Hypothalamus (tissue), 51 donors: ENCODE measurements at places on chromosomes 16 and 17.

DNA sequence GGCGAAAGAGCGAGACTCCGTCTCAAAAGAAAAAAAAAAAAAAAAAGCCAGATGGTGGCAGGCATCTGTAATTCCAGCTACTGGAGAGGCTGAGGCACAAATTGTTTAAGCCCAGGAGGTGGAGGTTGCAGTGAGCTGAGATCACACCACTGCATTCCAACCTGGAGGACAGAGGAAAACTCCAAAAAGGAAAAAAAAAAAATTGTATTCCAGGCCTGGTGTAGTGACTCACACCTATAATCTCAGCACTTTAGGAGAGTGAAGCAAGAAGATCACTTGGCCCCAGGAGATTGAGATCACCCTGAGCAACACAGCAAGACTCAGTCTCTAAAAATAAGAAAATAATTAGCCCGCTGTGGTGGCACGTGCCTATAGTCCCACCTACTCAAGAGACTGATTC, 20.1 kb downstream of the HBQ1 start:
- no peak for DNase-seq

DNA sequence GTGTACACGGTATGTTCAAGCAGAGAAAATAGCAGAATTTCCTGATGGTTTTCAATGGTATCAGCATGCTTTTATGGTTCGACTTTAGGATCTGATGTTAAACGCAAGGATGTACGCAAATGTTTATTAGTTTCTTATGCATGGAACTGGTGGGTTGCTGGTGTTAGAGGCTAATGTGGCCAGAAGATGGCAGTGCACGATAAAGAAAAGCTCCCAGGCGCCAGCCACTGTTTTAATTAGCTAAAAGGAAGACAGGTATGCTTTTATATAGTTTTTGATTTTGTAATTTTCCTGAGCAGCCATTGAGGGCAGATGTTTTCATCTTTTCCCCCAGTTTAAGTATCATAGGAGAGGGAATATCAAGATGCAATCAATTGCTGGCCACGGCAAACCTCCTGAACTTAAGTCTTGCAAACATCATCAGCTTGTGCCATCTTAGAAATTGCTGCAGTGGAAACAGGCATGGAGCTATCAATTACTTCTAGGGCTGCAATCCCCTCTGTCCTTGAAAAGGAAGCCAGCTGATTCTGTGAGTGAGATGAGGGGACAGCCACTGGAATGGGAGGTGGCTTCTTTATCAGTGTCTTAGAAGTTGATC, 648.5 kb upstream of the RBFOX1 start:
- DNase-seq = no peak

DNA sequence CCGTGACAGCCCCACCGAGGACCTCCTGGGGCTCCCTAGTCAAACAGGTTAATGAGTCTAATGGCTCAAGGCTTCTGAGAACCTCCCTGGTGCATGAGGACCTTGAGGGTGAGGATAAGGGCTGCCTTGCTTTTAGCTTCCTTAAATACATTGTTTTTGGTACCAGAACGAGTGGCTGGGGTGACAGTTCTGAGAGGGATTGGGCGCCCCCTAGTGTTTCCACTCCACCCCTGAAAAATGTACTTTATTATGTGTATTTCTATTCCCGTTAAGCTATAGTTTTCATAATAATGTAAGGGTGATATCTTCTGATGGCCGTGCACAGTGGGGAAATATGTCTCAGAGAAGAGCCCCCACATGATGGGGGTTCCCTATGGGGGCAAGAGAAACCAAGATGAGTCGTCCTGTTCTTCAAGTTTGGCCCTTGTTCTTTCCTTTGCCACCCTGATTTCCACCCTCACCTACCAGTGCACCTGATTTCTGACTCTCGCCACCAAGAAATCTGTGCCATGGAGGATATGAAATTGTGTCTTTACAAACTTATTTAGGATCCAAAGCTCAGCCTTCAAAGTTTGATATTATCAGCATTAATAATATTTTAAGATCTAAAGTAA, 14.5 kb upstream of the VWA3A start:
- peak; percentile 38 for DNase-seq

- no peak for DNase-seq
Measured at GRCh38 chr17:74605361-74605760, 13.3 kb upstream of the CD300LD start.

GRCh38 chr17:76714822-76715495, 4.2 kb upstream of the MXRA7 start:
- DNase-seq = peak; percentile 46

GRCh38 chr16:70467608-70468007, 13.2 kb downstream of the FCSK start:
- no peak for DNase-seq

- DNase-seq = no peak
Measured at GRCh38 chr17:58504826-58505351, 9.5 kb downstream of the MTMR4 start.

DNA sequence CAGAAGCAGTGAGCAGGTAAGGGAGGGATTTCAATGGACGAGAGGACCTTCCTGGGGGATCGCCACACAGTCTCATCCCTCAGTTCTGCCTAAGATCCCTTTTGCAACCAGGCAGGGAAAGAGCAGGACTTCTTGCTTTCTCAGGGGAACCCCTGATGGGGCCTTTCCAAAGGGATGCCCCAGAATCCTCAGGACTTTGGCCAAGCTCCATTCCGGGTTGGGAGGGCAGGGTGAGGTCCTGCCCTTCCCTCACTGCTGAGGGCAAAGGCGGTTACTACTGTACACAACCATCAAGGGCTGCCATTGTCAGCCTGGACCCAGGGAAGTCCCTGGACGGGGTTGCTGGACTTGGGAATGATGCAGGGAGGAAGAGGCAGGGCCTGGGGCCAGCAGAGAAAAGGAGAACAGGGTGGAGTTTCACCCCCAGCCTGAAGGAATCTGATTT, 9.7 kb downstream of the PRR29 start:
- no peak for DNase-seq

GRCh38 chr16:71461686-71462648, at the start of gene ZNF23:
Gene ZNF23, minus strand, starts transcription at chr16:71462247. Its CDS starts 5,451 bp downstream, at chr16:71456796.
- peak; percentile 47 for DNase-seq

DNA sequence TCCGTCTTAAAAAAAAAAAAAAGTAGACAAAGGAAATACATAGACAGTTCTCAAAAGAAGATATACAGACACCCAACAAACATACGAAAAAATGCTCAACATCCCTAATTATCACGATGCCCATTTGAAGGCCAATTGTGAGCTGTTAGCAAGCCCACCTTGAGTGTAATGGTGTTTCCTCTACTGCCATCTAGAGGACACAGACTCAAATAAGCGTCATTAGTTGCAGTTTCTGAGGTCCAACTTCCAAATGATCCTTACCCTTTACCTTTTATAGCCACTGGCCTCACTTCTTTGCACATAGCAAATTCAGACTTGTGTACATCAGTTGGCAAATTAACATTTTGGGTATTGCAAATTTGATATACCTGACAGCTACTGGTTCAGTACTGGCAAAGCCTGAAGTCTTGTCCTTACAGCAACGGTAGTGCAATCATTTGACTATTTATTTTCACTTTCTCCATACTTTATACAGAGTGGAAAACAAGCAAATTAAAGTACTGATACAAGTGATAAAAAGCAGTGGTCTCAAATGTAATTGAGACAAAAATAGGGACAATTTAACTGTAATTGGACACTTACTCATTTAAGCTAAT, 536.3 kb upstream of the EEF2KMT start:
- no peak for DNase-seq

- DNase-seq = no peak
Measured at GRCh38 chr16:28498666-28499381, 4.4 kb downstream of the APOBR start.

DNA sequence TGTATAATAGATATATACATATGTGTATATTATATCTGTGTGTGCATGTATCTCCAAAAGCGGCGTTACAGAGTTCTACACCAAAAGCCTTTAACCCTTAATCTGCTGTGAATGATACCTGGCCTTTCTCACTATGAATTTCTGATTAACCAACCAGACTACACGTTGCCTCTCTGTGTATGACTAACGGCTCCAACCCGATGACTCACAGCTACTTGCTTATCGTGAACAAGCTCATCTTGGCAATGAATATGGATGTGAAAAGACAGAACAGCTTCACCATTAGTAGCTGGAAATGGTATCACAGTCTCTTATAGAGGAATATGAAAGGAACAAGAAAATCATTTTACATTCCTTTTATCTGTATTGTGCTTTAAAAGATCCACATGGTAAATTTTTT, 23.8 kb upstream of the ARHGAP44 start:
- DNase-seq = no peak

DNA sequence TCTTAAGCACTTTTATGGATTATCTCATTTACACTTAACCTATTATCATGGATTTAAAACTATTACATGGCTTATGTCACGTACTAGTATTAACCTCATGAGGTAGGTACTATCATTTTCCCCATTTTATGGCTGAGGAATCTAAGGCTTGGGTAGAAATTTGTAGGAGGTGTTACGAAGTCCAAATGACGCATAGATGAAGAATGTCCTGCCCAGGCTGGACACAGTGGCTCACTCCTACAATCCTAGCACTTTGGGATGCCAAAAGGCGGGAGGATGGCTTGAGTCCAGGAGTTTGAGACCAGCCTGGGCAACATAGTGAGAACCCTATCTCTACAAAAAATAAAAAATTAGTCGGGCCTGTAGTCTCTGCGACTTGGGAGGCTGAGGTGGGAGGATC, 4.8 kb upstream of the C1QL1 start:
- no peak for DNase-seq

DNA sequence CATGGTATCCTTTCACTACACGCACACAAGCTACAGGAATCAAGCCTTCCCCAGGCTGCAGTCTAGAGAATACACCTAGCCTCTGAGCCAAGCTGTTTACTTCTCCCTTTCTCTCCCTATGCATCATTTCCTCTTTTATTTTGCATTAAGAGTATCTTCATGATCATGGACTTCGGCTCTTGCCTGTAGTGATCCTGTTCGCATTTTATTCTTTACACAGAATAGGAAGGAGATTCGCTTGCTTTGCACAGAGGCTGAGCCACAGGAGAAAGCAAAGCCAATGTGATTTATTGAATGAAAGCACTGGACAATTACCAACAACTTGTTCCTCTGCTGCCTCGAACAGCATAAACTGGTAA, 172.7 kb downstream of the ANKFN1 start:
- no peak for DNase-seq

DNA sequence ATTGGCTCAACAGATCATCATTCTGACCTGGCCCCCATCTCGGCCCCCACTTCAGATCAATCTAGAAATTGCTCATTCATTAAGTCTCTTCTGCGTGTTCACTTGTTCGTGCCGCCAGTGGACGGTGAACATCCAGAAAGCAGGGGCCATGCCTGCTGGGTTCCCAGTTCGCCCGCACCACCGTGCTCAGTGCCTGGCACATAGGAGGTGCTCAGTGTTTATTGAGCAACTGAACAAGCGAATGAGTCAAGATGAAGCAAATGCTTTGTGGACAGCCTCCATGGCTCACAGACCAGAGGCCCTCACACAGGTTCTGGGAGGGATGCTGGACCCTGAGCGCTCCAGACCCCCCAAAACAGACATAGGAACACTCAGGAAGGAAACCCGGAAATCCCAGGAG, 13.9 kb downstream of the BEAN1 start:
- DNase-seq = no peak

- no peak for DNase-seq
Measured at GRCh38 chr16:6206080-6206479, 1108.5 kb upstream of the EEF2KMT start.

DNA sequence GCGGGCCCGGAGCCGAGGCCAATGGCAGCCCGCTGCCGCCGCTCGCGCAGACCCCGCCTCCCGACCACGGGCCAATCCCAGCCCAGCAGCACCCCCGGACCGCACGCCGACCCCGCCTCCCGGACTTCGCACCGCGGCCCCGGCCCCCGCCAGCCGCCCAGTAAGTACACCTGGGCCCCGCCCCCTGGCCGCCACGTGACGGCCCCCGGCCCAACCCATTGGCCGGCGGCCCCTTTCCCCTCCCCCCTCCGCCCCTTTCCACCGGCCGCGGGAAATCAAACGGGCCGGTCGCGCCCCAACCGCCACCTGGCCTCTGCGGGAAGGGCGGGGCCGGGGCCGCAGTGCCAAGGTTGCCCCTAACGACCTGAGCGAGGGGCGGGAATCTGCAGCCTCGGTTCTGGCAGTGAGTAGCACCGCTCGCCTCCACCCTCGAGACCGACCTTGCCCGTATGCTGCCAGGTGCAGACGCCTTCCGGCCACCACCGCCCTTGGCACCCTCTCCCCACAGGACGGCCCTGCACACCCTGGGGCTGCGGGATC, at the start of gene YBX2:
TSS of gene YBX2 (minus strand) at position 26 of the 540 bp plus-strand sequence. CDS start 139 bp downstream, outside the sequence.
- no peak for DNase-seq

DNA sequence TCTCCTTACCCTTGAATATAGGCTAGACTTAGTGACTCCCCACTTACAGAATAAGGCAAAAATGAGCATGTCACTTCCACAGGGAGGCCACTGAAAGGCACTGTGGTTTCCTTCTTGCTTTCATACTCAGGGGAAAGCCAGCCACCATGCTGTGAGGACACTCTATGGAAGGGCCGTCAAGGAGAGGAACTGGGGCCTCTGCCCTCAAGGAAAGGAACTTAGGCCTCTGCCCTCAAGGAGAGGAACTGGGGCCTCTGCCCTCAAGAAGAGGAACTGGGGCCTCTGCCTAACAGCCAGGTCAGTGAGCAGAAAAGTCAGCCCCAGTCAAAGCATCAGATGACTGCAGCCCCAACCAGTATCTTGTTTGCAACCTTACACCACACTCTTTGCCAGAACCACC, 30.1 kb downstream of the VPS35 start:
- no peak for DNase-seq

DNA sequence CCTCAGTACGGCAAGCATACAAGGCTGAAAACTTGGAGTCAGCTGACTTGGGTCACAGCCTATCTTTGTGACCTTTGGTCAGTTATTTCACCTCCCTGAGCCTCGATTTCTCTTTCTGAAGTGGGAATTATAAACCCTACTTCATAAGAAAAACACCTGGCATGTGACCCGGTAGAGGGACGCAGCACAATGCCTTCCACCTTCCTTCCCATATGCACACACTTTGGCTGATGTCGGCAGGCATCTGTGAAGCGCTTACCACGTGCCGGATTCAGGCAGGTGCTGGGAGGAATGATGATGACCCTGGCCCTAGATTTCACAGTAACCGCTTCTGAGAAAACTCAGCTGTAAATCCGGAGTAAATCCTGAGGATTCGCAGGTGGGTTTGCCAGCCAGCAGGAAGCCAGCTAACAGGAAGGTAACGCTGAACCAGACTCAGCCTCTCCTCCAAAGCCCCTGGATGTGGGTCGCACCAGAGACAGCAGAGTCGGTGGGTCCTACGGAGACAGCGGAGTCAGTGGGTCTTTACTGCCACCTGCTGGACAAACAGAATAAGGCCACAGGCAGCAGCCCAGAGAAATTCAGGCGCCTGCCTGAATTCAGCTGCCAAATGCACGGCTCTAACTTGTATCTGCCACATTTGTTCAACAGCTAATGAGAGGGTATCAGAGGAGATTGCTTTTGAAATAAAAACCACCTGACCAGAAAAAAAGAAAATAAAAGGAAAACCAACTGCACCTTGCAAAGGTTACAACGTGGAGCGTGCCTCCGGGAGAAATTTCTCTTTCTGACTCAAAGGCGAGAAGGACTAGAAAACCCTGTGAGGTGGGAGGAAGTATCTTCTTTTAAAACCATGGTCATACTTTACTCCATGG, 16.6 kb downstream of the COPRS start:
- peak; percentile 71 for DNase-seq
